ENCODE measurements at places on chromosomes 5 and 9.

- DNase-seq, result no peak
These were observed 208.9 kb downstream of the VPS13A start for GRCh38 chr9:77386187-77386586.

DNA sequence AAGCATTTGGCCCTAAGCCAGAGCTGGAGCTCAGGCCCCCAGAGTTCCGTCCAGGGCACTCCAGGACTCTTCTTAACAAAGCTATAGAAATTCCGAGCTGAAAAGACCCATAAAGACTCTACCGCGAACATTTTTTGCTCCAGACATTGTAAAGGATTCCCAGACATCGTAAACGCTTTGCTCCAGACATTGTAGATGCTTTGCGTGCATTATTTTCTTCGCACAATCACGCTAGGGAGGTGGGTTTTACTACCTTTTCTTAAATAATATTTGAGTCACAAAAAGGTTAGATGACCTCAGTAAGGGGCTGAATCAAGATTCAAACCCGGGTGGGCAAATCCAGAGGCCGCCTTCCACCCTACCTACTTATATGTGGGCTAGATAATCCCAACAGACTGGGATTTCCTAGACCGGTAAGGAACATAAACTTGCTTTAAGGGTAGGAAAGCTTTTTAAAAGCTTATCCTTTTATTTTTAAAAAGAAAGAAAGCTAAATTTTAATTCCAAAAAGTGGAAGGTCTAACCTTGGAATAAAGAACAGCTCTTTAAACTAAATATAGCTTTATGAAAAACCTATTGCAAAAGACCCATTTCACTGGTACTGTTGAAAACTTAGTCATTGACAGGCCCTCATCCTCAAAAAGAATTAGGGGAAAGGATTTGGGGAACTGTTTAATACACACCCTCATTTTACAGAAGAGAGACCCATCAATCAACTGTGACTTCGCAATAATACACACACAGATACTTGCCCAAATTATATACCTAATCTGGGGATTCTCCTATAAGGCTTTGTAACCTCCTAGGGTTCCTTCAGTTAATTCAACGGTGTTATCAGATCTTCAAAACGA, 822 bp upstream of the TNIP1 start:
- DNase-seq, result no peak

GRCh38 chr5:170597109-170597751, 93.4 kb downstream of the KCNIP1 start:
- peak; percentile 83 for DNase-seq

DNA sequence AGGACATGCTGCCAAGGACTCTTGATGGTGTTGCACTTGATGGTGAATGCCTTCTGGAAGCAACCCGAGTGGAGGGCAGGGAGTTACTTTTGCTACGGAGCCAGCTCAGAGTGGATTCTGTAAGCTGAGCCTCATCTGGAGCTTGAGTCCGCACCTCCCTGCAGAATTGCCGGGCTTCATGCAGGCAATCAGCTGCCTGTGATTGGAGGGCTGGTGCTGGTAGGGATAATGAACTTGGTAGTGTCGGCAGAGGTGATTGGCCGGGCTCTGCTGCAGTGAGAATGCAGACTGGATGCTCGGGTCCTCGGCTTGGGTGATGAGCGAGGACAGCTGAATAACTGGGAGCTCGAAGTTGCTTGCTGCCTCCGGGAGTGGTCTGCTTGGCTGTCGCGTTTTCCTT, 23.1 kb downstream of the SLC25A25 start:
- no peak for DNase-seq

GRCh38 chr9:128192601-128193371, 1.4 kb upstream of the CIZ1 start:
- peak; percentile 90 for DNase-seq

DNA sequence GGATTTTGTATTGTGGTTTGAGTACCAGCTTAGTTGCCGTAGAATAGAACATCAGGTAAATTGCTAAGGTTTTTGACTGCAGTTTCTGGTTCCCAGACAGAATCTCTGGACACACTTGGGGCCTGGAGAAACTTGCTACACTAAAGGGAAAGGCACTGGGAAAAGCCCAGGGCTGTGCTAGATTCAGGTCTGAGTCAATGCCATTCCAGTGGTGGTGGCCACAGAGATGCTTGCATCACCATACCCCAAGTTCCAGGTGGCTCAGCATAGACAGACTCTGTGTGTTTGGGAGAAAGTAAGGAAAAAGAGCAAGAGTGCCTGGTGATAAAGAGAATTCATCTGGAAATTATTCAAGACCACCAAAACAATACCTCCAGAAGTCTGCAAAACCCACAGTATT, 120.6 kb downstream of the HMHB1 start:
- no peak for DNase-seq

DNA sequence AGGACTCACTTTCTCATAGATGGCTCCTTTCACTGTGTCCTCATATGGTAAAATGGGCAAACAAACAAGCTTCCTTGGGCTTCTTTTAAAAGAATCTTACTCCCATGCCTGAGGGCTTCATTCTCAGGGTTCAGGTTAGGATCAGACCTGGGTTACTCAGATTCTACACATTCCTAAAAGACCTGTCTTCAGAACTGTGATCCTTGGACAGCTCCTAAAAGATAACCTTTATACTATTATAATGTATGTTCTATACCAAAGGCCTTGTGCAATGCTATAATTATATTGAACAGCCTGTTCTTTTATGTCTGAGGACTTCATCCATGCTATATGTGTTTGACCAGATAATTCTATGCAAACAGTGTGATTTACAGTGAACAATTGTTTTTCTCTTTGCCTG, 264.4 kb upstream of the CDH10 start:
- DNase-seq, result no peak

- DNase-seq, result no peak
These were observed 187.5 kb downstream of the SNCAIP start for GRCh38 chr5:122499585-122499984.

GRCh38 chr9:20984506-20984905, 46.9 kb downstream of the HACD4 start:
- DNase-seq, result no peak

DNA sequence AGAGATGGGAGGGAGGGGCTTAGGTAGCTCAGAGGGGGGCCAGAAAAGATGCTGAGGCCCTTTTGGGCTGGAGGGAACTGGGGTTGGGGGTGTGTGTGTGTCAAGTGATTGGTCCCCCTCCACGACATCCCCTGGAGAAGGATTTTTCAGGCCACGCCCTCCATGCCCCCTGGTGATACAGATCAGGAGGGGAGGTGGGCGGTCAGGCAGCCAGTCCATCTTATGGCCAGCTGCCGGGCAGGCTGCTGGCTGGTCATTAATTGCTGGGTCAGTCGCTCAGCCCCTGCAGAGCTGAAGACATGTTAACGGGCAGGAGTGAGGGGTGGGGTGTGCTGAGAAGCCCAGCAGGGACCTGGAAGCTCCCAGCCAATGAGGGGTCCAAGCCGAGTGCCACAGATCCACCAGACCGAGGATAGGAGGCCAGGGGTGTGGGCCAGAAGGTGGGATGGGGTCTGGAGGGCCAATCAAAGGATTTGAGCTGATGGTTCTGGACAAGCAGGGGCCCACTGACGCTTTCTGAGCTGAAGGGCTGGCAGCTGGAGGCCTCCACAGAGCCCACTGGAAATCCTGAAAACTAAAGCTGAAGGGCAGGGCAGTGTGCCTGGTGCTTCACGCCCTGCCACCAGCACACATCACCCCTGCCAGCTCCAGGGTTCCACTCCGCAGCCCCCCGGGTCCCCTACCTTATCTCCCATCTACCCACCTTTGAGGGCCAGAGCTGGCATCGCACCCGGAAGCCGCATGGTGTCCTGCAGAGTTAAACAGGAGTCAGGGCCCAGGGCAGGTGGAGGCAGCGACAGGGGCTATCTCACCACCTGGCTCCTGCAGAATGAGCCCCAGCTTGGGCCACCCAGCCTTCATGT, 19.1 kb downstream of the PDGFRB start:
- DNase-seq, result no peak

- no peak for DNase-seq
These were observed 2.4 kb downstream of the MRPS2 start for GRCh38 chr9:135502873-135503321.

GRCh38 chr9:137836151-137836830, 41.3 kb upstream of the CACNA1B start:
- no peak for DNase-seq

GRCh38 chr5:5752844-5753243, 330.4 kb downstream of the ICE1 start:
- no peak for DNase-seq

DNA sequence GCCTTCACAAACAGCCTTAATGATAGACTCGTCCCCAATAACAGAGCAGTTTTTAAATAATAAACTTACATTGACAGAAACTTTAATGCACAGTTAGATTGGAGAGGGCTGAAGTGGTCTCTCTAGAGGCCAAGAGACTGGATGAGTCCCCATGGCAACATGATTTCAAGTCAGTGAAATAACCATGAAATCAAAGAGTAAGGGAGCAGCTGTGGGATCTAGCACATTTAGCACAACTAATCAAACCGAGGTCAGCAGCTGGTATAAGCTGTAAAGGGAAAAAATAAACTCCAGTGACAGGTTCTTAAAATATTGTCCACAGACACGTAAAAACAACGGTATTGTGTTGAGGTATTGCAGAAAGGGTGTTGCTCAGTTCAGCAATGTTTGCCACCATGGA, 916.6 kb downstream of the DNAH5 start:
- DNase-seq, result no peak

DNA sequence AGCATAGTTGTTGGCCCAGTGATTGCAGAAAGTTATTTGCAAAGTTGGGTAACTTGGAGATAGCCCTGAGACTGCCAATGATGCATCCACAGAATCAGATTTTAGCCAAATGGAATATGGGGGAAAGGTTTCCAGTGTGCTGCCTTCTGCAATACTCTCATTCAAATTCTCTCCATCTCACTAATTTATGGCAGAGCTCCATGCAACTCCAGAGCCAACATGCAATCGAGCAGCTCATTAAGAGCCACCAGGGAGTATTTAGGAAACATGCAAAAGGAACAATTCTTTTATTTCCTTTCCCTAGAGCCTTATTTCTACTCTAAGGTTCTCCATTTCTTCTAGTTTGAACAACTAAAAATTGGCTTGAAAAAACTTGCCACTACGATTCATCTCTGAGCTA, 135.9 kb upstream of the MARCHF11 start:
- no peak for DNase-seq

DNA sequence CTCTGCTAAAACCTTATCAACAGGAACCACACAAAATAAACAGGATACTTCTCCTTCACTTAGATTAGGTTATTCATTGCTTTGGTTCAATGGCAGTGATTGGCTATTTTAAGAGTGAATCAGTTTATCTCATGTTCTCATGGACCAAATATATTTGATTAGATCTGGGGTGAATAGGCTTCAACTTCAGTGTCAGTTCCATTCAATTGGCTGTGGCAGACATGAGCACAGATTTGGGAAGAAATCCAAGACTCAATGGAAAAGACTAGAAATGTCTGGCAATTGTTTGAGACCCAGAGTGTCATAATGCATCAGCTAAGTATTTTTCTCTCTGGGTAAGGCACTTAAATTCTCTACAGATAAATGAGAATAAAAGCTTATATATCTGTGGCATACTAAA, 37.1 kb downstream of the CDH18 start:
- no peak for DNase-seq

DNA sequence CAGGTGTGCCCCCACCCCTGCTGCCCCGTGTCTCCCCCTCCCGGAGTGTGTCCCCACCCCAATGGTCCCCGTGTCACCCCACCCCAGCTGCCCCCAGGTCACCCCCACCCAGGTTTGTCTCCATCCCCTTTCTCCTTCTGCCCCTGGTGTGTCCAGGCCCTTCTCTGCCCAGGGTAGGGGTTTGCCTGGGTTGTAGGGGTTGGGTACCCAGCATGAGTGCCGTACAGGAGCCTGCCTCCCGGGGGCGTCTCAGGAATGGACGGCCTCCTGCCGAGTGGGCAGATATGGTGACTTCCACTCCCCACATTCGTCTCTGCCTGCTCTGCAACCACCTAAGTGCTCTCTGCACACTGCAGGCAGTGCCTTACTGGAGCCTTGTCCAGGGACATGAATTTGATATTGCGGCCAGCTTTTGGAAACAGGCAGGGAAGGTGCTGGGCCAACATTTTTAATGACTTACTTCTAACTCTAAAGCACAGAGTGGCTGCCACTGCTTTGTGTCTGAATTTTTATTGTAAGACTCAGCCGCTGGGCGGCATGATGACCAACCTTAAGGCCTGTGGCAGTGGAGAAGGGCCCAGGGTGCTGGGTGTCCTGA, 6.7 kb downstream of the LRRC14B start:
- no peak for DNase-seq

DNA sequence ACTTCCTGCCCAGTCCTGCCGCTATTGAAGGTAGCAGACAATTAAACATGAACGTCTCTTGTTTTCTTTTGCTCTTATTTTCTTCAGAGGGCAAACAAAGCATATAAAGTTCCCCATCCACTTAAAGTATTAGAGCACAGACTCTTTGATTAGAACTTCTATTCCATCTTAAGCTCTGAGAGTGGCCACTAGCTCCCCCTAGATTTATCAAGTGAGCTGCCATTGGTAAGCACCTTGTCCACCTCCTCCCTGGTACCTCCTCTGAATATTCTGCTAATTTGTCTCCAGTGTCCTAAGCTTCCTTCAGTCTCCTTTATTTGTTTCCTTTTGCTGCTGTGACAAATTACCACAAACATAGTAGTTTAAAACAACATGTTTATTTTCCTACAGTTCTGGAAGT, 264.3 kb upstream of the KCNN2 start:
- no peak for DNase-seq

DNA sequence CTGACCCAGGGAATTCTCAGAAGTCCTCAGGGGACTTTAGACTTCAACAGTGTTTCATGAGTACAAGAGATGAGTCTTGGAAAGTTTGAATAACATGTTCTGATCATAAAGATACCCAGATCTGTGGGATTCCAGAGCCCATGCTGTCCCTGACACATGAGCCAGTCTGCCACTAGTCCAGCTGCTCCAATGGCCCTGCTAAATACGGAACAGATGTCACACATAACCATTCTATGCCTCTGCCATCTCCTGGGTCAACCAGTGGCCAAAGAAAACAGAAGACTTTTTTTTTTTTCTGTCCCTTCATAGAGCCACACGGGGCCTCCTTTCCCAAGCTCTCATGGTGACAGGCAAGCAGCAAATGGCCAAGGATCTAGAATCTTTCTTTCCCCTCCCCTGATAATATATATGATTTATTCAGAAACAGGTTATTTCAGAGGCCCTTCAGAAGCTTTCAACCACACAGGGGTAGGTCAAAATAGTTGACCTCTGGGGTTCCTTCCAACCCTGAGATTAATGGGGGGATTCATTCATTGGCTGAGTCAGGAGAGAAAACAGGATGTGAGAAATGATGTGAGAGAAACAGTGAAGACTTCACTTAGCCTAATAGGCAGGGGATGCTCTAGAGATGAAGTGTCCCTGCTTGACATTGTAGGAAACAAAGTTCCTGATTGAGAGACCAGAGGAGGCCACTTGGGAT, 367.7 kb downstream of the CDK5RAP2 start:
- no peak for DNase-seq

- DNase-seq, result no peak
These were observed 11.6 kb upstream of the MEGF9 start for GRCh38 chr9:120725907-120726306.

DNA sequence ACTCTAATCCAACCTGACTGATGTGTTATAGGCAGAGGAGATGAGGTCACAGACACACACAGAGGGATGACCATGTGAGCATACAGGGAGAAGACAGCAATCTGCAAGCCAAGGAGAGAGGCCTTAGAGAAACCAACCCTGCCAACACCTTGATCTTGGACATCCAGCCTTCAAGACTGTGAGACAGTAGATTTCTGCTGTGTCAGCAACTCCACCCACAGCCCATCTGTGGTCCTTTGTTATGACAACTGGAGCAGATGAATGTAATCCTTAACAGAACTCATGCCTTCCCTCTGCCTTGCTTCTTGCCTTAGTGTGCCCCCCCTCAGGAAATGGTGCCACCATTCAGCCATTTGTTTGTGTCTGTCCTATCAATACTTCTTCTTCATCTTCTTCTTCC, 107.4 kb downstream of the NXNL2 start:
- no peak for DNase-seq

GRCh38 chr9:135490980-135491464, 9.5 kb upstream of the MRPS2 start:
- DNase-seq, result no peak

Data from adrenal gland (tissue), 19 donors.